Posterior cingulate gyrus (tissue), 11 donors: ENCODE measurements at places on chromosomes 6 and 20.

GRCh38 chr6:80382811-80383210 is 276.3 kb downstream of the BCKDHB start:
- no peak for DNase-seq

DNA sequence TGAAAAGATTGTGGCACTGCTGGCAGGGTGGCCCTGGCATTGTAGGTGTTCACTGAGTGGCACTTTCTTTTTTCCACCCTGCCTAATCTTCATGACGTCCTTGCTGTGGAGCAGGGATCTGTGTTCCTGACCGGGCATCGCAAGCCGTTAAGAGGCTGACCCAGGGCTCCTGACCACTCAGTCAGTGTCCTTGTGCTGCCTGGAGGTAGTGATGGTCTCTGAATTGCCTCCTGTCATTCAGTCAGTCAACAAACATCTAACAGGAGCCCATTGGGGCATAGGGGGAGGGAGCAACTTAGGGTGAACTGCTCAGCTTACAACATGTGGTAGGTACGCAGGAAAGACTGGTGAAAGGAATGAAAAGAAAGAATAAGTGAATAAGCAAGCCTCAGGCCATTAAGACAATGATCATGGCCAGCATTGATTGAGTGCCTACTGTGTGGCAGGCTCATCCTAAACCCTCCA is 152.0 kb downstream of the CEBPB start:
- DNase-seq, result no peak

DNA sequence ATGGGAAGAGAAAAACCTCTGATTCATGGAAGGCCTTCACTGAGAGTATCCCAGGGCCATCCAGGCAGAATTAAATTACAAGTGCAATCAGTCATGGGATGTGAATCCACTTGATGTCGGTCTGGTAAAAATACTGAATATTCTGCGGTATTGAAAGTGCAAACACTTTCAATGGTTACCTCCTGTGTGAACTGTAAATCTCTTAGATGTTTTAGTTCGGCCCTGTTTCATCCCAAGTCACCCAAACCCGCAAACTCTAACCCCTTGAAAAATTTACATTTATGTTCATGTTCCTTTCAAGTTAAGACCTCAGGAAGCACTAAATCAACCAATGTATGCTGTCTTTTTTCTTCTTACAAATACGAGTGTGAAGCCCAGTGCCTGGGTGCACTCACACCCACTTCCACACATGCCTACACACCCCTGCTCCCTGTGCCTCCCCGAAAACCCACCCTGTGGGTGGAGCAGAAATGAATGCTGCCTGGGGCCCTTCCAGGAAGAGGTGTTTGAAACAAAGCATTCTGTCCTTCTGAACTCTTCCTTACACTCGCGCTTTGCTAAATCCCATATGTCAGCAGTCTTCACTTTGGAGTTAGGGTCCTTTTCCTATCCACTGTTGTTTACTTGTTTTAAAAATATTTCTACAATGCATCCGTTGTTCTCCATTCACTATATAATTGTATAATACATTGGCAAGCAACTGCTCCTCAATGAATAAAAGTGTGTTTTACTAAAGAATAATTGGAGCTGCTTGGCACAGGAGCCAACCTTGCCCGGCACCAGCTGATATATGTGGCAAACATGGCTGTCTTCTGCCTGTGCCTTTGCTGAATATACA is 62.7 kb downstream of the FYN start:
- DNase-seq, result no peak

- no peak for DNase-seq
Observed at GRCh38 chr20:45920462-45921336, 8.7 kb upstream of the PLTP start.
